ENCODE measurements at places on chromosomes 1 and 21.
A peak's percentile ranks its signal among the peaks of the same experiment; 100 is the strongest.

- no peak for DNase-seq
Measured at GRCh38 chr1:198751741-198752140, 112.9 kb downstream of the PTPRC start.

DNA sequence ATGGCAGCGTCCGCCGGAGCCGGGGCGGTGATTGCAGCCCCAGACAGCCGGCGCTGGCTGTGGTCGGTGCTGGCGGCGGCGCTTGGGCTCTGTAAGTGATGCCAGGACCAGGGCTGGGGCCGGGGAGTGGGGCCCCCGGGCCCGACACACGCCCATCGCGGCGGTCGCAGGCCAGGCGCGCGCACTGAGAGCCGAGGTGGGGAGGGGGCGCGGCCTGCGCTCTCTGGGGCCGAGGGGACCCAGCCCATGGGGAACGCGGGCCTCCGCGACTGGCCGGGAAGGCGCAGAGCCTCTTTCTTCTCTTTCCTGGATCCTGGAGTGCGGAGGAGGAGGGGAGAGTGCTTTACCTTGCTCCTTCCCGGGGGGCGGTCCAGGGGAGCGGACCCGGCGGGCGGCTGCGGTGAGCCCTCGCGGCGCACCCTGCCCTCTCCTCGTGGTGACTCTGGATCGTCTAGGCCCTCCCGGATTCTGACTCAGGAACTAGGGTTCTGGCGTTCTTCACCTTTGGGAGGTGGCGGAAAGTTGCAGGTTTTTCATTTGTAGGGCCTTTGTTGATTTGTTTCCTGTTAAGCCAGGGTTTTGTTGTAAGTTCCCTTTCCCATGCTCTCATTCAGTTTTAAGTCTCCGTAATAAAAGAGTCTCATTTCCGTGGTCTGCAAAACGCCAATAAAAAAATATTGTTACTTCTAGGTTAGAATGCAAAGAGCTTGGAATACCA, 529 bp downstream of the MPZL1 start:
- DNase-seq, result no peak

GRCh38 chr1:8862528-8862927, 16.0 kb downstream of the ENO1 start:
- DNase-seq, result no peak

DNA sequence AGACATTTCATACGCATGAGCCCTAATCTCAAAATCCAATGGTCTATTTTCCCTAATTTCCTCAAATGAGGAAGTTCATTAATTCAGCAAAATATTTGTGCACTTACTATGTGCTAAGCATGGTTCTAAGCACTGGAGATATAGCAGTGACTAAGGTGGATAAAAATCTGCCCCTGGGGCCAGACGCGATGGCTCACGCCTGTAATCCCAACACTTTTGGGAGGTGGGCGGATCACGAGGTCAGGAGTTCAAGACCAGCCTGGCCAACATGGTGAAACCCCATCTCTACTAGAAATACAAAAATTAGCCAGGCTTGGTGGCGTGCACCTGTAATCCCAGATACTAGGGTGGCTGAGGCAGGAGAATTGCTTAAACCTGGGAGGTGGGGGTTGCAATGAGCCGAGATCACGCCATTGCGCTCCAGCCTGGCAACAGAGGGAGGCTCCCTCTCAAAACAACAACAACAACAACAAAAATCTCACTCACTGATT, 4.3 kb upstream of the MIIP start:
- no peak for DNase-seq

DNA sequence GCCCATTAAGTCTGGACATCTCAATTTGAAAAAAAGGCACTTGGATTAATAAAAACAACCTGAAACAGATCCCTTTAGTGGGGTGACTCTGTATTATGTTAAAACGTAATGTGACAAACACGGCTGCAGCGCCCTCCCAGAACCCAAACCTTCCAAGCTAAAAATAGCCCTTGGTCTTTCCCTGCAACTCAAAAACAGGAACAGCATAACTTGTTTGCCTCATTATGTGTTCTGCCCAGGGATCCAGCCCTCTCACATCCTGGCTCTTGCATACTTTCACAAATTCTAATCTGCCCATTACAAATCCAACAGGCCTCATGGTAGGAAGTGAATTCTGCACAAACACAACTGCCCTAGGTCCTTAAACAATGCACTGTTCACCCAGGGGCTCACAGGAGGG, 94.7 kb upstream of the GADD45A start:
- no peak for DNase-seq

DNA sequence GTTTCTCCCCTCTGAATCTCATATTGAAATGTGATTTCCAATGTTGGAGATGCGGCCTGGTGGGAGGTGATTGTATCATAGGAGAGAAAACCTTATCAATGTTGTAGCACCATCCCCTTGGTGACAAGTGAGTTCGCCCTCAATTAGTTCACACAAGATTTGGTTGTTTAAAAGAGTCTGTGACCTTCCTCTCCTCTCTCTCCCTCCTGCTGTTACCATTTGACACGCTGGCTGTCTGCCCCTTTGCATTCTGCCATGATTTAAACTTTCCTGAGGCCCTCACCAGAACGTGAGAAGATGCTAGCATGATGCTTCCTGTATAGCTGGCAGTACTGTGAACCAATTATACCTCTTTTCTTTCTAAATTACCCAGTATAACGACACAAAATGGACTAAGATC, 730.9 kb upstream of the PRMT6 start:
- DNase-seq, result no peak

GRCh38 chr21:31364253-31364945, 20.3 kb upstream of the TIAM1 start:
- no peak for DNase-seq

DNA sequence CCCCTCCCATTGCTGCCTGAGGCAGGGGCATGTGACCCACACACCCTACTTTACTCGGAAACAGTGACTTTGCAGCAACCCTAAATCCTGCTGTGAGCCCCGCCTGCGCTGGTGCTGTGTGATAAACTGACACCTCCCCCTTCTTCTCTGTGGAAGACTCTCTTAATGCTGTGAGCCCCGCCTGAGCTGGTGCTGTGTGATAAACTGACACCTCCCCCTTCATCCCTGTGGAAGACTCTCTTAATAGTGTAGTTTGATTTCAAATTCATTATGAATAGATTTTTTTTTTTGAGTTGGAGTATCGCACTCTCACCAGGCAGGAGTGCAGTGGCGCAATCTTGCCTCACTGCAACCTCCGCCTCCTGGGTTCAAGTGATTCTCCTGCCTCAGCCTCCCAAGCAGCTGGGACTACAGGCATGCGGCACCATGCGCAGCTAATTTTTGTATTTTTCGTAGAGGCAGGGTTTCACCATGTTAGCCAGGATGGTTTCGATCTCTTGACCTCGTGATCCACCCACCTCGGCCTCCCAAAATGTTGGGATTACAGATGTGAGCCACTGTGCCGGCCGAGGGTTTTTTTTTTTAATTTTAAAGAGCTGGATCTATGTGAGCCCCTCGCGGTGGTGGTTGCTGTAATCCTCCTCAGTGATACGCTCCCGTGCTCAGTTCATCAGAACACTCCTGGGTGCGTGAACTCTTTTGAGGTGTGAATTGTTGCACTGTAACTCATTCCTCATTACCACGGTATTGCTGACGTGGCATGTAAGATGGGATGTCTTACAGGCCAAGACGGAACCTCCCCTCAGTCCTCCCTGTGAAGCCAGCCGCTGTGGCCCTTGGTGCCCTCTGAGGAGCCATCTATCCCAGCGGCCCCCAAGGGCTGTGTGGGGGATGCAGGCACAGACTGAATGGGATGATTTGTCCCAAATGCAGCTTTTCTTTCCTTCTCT, 60.3 kb downstream of the GALNT2 start:
- peak; percentile 38 for DNase-seq

GRCh38 chr1:151644001-151644400, 32.2 kb downstream of the SNX27 start:
- DNase-seq, result no peak

GRCh38 chr1:198778049-198778448, 139.2 kb downstream of the PTPRC start:
- no peak for DNase-seq

GRCh38 chr1:36170643-36171412, 14.9 kb downstream of the MAP7D1 start:
- no peak for DNase-seq

DNA sequence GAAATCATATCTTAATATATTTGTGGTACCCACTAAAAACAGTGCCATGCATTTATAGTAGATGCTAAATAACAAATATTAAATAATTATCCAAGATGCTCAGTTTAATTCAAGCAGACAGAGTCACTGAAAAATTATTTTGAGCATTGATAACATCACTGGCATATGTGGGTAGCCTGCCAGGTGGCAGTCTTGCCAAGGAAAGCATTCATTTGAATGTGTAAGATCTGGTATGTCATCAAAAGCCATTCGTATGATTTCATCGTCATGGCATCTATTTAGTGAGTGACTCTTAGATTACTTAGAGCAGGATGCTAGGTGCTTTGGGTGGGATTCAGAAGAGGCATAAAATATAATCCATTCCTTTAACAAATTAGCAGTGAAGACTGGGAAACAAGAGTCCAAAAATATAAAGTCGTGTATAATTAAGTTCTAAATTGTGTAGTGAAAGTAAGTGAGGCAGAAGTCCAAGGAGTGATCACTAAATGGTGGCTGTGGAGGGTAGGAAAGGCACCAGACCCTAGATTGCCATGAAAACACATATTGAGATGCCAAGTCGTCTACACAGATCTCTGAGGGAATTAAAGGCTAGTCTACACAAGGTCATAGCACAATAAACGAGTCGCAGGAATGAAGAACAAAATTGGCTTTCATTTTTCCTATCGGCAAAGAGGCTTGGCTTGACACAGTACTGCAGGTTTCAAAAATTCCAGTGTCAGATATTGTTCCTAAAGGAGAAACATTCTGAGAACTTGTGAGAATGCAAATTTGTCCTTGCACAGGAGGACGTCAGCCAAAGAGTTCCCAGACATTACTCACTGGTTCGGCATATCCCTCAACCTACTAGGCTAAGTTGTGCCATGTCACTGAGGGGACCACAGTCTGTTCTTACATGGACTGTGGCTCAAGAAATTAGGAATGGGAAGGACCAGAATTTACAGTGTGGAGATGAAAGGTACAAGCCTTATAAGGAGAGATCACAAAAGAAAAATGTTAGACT, 130.8 kb downstream of the LYPLAL1 start:
- DNase-seq, result no peak

- no peak for DNase-seq
Measured at GRCh38 chr1:9766759-9767442, 56.9 kb downstream of the CLSTN1 start.

DNA sequence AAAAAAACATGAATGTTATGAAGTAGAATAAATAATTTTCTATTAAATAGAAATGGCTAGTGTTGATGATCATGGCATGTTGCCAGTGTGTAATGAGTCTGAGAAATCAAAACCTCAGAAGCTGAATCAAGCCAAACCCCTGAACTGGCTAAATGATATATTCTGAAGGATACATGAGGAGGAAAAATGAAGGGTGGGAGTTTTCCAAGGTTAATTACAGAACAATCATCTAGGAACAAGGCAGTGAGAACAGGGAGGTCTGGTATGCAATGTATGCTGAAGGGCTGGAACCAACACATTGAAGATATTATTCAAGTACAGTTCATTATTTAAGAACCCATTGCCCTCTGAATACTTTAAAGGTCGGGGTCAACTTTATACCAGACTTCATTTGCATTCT, 309.1 kb upstream of the NRIP1 start:
- DNase-seq, result no peak

- no peak for DNase-seq
Measured at GRCh38 chr1:98420376-98421084, 241.0 kb upstream of the SNX7 start.

- DNase-seq, result no peak
Measured at GRCh38 chr1:232011961-232012360, 385.4 kb downstream of the DISC1 start.

DNA sequence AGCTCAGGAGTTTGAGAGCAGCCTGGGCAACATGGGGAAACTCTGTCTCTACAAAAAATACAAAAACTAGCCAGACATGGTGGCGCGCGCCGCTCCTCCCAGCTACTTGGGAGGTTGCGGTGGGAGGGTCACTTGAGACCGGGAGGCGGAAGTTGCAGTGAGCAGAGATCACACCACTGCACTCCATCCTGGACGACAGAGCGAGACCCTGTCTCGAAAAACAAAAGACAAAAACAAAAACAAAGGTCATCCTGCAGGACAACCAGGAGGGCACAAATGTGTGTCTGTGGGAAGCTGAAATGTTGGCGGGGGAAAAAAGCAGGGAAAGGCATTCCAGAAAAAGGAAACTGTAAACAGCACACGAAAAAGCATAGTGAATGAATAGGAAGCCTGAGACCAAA, 104.1 kb upstream of the HNRNPU start:
- no peak for DNase-seq

DNA sequence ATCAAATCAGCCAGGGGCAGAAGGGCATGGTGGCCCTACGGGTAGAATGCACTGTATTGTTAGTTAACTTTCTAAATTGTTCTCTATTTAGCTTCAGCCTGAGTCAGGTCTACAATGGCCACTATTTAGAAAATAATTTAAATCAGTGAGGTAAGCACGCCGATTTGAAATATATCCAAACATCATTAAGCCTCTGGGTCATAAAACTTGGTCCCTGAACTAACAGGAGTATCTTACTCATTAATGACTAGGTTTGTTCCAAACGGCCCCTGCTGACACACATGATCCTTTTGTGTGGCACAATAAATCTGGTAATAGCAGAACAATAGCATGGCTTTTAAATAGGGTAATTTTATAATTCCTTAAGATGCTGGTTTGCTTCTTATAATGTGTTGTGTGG, 48.4 kb downstream of the STX6 start:
- no peak for DNase-seq

DNA sequence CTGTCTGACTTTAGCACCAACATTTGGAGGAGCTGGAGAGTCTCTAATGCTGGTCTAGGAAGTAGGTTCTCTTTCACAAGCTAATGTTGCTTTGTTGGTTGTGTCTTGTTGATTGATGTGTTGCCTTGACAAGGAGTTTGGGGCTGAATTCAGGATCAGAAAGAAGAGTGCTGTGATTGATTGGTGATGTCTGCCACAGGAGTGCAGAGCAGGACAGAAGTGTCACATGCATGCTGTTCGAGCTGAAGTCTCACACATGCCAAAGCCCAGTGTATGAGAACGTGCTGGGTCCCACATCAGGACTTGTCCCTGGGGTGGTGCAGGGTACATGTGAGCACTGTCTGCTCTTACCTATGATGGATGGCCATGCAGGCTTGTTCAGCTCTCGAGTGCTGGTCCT, 694.4 kb downstream of the MATN1 start:
- DNase-seq, result no peak

DNA sequence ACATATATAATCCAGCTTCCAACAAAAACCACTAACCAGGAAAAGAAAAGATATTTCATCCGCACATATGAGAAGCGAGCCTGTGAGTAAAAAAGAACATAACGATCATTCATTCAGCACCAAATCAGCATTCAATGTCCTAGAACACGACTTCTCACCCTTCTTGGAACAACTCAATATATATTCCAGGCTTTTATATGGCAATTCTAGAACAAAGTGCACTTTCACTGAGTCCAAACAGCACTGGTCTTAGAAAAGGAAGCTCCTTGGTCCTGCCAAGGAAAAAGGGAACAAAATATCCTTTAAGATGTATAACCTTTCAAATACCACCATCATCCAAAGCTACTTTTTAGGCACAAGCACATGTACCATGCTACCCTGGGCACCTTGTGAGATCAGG, 44.5 kb downstream of the RPL5 start:
- no peak for DNase-seq

Data from activated T-cell treated with anti-CD3 and anti-CD28 coated beads for 24 hours (primary cell).